ENCODE measurements at places on chromosomes 7 and 10.

DNA sequence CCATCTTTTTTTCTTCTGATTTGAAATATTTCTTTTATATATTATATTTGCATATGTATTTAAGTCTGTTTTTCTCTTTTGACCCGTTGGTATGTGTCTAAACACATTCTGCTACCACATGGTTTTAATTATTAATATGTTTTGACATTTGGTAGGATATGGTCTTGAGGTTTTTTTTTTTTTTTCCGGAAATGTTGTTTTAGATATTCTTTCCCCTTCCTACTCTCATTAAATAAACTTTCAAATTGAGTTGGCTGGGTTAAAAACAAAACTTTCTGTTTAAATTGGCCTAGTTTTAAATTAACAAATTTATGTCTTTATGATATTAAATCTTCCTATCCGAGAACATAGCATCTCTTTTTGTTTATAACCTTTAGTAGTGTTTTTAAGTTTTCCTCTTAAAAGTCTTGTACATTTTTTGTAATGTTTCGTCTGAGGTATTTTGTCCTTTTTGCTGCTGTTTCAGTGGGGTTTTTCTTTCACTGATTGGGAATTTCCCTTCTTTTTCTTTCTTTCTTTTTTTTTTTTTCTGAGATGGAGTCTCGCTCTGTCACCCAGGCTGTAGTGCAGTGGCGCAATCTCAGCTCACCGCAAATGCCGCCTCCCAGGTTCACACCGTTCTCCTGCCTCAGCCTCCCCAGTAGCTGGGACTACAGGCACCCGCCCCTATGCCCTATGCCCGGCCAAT is 25.4 kb downstream of the STAM start:
- no peak for DNase-seq

DNA sequence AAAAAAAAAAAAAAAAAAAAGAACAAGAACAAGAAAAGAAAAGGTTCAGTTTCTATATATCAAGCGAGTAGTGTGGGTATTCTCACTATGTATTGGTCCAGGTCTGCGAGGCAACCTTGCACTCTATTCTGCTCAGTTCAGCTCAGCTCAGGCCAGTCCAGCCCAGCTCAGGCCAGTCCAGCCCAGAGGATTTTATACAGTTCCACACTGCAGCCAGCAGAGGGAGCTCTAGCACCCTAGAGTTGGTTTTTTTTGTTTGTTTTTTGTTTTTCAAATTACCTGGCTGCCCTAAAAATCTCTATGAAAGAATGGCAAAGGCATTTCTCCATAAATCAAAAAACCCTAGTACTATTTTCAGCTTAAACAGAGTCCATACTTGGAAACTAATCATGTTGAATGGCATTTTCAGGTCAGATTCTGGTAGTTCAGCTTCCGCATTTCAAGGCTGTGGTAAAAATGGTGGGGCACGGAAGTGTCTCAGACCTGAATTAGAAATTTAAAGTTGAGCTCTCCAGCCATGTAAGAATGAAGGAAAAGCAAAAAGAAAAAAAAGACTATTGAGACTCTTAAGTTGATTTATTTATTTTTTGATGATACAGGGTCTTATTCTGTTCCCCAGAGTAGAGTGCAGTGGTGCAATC is 55.2 kb upstream of the GSDME start:
- no peak for DNase-seq

- DNase-seq, result no peak
Measured at GRCh38 chr10:48523212-48523819, 81.6 kb downstream of the ARHGAP22 start.

DNA sequence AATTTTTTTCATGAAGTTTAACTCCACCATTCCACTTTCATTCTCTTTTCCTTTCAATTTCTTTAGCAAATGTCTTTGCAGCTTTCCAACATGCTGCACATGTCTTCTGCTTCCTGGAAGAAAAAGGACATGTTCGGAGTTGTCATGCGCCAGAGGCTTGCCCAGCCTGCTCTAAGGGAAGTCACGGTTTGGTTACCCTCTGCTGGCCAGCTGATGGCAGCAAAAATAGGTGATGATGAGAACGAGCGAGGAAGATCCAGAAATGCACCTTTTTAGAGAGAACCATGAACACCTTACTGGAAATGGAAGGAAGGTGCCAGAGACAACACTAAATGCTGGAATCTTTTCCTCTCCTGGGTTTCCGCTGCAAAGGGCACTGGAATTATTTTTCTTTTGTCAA is 4.9 kb upstream of the ZSCAN21 start:
- no peak for DNase-seq

Data from Right ventricle myocardium inferior (tissue), 1 donor.